Hepatocyte (in vitro differentiated cells): ENCODE measurements at places on chromosomes 4 and X.

DNA sequence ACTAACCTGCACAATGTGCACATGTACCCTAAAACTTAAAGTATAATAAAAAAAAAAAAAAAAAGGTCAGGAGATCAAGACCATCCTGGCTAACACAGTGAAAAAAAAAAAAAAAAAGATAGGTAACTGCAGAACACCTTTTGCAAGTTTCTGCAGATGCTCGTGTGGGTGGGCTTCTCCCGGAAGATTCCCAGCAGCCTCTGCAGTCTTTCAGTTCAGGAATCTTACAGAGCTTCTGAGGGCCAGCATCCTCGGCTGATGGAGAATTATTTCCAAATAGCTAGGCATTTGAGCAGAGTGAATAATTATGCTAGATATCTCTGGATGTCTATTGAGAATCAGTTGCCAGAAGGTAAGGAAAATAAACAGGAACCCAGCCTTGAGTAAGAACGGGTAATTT is 300.7 kb downstream of the DCTD start:
- no peak for DNase-seq

DNA sequence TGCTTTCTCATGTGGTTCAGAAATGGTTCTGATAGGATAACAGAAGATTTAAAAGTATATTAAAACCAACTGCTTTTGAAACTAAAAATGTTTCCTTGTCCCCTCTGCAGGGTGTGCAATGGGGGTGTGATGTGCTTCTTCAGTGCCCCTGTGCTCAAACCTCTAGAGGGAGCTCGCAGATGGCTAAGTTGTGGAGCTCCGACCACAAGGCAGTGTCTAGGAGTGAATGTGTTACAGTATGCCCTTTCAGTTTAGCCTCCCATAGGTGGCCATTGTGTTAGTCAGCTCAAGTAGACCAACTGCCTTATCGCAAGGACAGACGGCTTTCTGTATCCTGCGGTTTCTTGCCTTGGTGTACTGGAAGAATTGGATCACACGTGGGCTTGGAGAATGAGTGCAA is 130.5 kb downstream of the TENT5D start:
- no peak for DNase-seq

- no peak for DNase-seq
Observed at GRCh38 chrX:75155447-75155826, 646 bp downstream of the ABCB7 start.

GRCh38 chr4:179307297-179308136 is 1865.3 kb upstream of the AGA start:
- peak; percentile 63 for DNase-seq

DNA sequence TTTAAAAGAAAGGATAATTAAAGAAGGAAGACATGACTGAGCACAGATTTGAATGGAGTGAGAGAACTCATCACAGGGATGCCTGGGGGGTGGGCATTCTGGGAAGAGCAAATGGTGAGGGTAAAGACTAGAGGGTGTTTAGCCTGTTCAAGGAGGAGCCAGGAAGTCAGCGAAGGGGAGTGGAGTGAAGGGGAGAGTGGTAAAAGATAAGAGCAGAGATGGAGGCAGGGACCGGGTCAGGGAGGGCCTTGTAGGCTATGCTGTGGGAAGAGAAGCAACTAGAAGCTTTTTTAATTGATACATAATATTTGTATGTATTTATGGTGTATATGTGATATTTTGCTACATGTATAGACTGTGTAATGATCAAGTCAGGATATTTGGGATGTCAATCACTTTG is 2.2 kb upstream of the VGLL1 start:
- no peak for DNase-seq

DNA sequence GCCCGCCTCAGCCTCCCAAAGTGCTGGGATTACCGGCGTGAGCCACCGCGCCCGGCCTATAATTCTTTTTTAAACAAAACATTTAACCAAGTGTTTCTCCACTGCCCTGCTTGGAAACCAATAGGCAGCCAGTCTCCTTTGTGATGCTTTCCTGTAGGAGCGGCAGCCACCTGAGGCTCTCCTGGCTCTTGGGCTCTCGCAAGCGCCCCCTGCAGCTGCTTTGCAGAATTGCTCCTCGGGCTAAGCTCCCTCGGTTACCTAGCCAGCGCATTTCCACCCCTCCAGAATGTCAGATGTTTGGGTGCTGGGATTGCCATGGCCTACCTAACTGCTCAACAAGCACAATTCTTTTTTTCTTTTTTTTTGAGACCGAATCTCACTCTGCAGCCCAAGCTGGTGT is 7.7 kb downstream of the S100P start:
- no peak for DNase-seq

DNA sequence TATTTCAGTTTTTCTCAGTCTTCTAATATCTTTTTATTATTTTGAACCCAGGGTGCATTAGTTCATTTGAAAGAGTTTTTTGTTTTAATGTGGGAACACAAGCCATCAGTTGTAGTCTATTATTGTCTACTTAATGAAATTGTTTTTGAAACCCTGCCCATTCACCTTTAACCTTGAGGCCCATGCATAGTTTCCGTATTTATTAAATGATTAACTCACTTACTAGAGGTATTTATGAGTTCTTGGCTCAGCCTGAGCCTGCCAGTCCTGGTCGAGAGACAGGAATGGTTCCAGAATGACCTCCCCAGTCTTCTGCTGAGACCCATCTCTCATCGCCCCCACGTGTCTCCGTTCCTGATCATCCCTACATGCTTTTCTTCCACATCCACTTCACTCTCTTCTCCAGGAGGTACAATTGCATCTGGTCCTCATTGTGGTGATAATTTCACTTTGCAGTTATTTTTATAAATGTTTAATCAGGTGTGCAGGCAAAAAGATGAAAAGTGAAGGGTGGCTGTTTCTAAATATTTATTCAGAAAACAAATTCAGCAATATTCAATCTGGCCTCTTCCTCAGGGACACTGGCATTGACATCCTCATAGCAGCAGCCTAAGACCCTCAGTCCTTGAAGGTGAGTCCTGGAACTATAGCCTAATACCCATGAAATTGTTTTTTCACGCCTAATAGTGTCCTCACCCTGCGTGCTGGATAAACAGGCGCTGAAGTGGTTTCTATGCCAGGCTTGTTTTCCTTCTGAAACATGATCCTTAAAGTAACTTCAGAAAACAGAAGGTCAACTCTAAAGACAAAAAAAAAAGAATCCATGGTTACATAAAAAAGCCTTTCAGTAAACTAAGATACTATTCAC is 112.8 kb downstream of the KDR start:
- DNase-seq = no peak

- no peak for DNase-seq
Observed at GRCh38 chrX:11131146-11131545, 20.0 kb downstream of the HCCS start.

- no peak for DNase-seq
Observed at GRCh38 chr4:92455329-92455839, 151.6 kb downstream of the GRID2 start.

DNA sequence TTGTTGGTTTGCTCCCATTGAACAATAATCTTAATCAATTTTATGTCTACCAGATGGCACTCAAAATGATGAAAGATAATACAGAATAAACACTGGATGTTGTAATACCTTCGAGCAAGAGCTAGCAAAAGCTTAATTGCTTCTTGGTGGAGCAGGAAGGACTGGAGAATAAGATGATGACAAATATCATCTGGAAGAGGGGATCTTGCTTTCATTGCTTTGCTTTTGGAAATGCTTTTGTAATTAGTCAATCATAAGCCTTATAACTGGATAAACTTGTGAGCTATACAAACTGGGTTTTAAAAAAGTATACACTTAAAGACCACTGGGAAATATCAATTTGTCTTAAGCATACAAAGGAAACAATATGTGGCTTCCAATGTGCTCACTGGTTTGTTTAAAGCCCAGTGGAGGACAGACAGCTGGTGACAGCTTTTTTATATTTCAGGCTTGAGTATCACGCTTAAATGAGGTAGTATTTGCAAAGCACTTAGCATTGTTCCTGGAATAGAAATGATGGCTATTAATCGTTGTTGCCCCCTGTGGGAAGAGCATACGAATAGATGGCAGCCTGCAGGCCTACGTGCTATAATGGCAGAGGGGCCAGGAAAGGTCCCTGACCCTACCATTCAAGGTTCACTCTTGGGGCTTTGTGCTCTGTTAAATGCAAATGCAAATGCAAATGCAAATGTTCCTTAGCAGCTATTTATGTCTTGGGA is 61.2 kb downstream of the TMEM150C start:
- no peak for DNase-seq

DNA sequence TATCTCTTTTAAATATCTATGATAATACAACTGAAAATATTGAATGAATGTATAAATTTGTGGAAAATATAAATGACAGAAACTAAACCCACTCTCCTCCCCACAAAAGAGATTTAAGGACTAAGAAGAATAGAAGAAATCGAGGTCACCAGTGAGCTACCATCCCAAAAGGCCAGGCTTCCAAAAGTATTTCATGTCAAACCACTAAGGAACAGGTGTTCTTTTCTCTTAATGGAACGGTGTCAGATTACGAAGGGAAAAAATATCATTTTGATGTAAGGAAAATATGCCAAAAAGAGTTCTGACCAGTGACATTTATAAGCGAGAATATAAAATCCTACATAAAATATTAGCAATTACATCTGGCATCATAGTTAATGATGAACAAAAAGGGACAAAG is 13.6 kb upstream of the TCEAL4 start:
- DNase-seq = no peak

- peak; percentile 90 for DNase-seq
Observed at GRCh38 chr4:78059524-78059889, 2.4 kb downstream of the FRAS1 start.

DNA sequence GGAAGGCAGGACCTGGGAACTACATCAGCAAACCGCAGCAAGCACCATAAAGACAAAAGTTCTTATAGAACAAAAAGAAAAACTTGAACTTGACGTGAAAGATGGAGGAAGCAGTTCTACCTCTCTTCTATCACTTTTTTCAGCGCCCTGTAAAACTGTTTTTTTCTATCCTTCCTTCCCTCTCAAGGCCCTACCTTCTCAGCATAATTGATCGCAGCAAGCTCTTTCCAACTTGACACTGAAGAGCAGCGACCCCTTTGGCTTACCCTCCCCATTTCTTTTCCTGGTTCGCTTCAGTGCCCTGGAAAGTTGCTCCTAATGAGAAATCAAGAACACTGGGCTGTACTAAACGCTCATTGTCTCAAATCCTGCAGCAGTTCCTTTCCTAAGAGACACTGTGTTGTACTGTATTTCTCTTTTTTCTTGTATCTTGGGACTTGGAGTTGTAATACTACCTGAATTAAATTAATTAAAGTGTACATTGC is 150.6 kb upstream of the SLC4A4 start:
- DNase-seq = no peak

DNA sequence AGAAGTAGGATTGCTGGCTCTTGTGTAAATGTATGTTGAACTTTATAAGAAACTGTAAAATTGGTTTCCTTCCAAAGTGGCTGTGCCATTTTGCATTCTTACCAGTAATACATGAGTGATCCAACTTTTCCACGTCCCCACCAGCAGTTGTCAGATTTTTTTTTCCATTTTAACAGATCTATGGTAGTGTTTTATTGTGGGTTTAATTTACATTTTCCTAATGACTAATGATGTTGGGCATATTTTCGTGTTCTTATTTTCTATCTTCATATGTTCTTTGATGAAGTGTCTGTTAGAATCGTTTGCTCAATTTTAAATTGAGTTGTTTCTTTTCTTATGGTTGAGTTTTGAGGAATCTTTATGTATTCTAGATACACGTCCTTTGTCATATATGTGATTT is 56.2 kb downstream of the PHEX start:
- no peak for DNase-seq

DNA sequence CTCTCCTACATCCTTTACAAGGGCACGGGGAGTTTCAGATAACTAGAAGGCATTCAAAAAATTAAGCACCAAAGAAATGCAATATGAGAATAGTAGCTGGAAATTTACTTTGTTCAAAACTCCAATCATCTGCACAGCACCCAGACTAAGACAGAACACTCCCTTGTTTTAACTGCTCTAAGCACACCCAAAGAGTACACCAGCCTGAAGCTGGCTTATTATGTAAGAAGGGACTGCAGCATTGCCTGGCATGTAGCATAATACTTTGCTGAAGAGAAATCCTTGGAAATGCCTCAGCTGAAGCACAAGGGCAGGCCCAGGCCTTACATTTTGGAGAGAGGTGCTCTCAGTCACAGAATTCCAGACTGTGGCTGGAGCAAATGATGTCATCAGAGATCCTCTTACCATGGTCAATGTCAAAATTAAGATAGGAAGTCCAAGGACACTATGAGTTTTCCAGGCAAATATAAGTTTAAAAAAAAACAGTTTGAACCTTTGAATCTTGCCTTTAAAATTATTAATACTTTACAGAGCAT is 14.8 kb downstream of the ARHGEF6 start:
- DNase-seq = no peak

DNA sequence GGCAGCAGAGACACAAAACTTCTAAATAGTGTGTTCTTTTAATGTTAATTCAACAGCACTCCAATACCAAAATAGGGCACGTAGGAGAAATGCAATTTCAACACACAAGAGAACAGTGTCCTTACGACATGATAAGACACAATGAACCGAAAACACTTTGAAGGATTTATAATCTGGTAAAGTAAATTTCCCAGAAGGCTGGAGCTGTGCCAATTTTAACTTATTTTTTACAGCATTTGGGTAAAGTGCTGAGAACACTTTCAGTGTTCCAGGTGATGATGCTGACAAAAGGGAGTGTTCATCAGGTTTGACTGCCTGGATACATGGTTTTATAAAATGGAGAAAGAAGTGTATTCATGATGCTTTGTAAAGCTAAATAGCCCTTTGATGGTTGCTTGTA is 76.5 kb downstream of the MAPK10 start:
- no peak for DNase-seq
